ENCODE measurements at places on chromosomes 1 and 21. TPM values are rescaled to one million over a fixed set of nuclear protein-coding genes. Genes with fewer than 3 reads are reported as not detected.

Gene CYYR1
- 4.6 TPM for total RNA-seq

Gene KRTAP7-1
- total RNA-seq = not detected

Gene MATN1
- total RNA-seq = not detected

Gene FCAMR
- 0.08 TPM for total RNA-seq

Gene MMEL1
- 2.3 TPM for total RNA-seq

Gene S100A16
- total RNA-seq = 1,290 TPM

Gene F13B
- not detected for total RNA-seq

Gene RGS1
- 1.7 TPM for total RNA-seq

Gene SLC26A9
- 2.3 TPM for total RNA-seq

Gene TDRD5
- not detected for total RNA-seq

Gene HOOK1
- 31.4 TPM for total RNA-seq

Gene SLAMF1
- total RNA-seq = 0.36 TPM

Gene HTR6
- total RNA-seq = not detected

Gene MX2
- 4.2 TPM for total RNA-seq

Gene ACOT11
- 16.1 TPM for total RNA-seq

Gene MGST3
- total RNA-seq = 58.9 TPM

Gene KIF21B
- 0.52 TPM for total RNA-seq

Gene VCAM1
- total RNA-seq = 1.0 TPM

Gene PBX1
- 31.5 TPM for total RNA-seq

Gene KRTAP12-2
- not detected for total RNA-seq

Gene SLAMF8
- total RNA-seq = 0.80 TPM

Gene TAF1A
- total RNA-seq = 4.8 TPM

Gene CLDN14
- not detected for total RNA-seq

Gene NLRP3
- total RNA-seq = 0.36 TPM

Gene JAM2
- 4.3 TPM for total RNA-seq

Gene KRTAP19-3
- total RNA-seq = not detected

Gene KAZN
- total RNA-seq = 33.9 TPM

Gene ATP6V1G3
- total RNA-seq = not detected

All from esophagus mucosa (tissue), 1 donor.